Natural killer cell treated with Interleukin-12 subunit alpha and Interleukin-12 subunit beta and Interleukin-15 and Interleukin-18, amount 100 ng/mL, for 72 hours (primary cell): ENCODE measurements at places on chromosomes 6 and 20.

DNA sequence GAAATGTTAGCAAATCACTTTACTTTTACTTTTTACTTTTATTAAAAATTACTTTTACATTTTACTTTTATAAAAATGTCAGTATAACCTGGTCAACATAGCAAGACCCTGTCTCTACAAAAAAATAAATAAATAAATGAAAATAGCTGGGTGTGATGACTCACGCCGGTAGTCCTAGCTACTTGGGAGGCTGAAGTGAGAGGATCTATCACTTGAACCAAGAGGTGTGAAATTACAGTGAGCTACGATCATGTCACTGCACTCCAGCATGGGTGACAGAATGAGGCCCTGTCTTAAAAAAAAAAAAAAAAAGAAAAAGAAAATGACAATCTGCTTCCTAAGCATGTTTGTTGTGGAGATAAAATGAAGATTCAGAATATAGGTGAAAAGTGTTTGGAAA lies 31.0 kb upstream of the FBXO30 start:
- peak overlapping the region; percentile 6 for H3K4me3 ChIP-seq
- H3K36me3 ChIP-seq = no peaks in the 10 kb centered on the region
- no peak for DNase-seq
- H3K4me1 ChIP-seq = peaks cover 15% of the 10 kb centered on the region
- H3K27me3 ChIP-seq = no peaks in the 10 kb centered on the region

GRCh38 chr20:17835240-17835933 lies 133.2 kb downstream of the SNX5 start:
- H3K27ac ChIP-seq = no peak overlapping the region
- H3K4me1 ChIP-seq = no peaks in the 10 kb centered on the region
- no peaks in the 10 kb centered on the region for H3K36me3 ChIP-seq
- no peak overlapping the region for H3K4me3 ChIP-seq

- H3K27ac ChIP-seq = no peak overlapping the region
- H3K36me3 ChIP-seq = peaks cover 7% of the 10 kb centered on the region
- no peaks in the 10 kb centered on the region for H3K4me1 ChIP-seq
- H3K4me3 ChIP-seq = no peak overlapping the region
- DNase-seq = no peak
Measured at GRCh38 chr6:100614933-100615332, 150.2 kb upstream of the SIM1 start.

DNA sequence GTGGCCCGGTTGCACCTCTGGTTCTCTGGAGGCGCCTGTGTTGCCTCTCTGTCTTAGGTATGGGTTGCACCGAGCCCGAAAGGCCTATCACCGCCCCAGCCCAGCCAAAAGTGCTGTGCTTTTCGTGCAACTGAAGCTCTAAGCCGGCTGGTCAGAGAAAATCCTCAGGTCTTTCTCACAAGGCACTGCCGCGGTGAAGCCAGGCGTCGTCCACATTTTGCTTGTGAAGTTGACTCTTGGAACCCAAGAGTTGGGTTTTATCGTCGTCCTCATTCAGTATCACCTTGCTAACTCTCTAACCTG lies 726 bp upstream of the EMILIN3 start:
- H3K36me3 ChIP-seq = no peaks in the 10 kb centered on the region
- no peak for DNase-seq
- H3K4me1 ChIP-seq = no peaks in the 10 kb centered on the region
- H3K4me3 ChIP-seq = no peak overlapping the region
- peaks cover 46% of the 10 kb centered on the region for H3K27me3 ChIP-seq
- H3K27ac ChIP-seq = no peak overlapping the region

GRCh38 chr6:137637121-137637520 lies 142.9 kb upstream of the OLIG3 start:
- H3K36me3 ChIP-seq = no peaks in the 10 kb centered on the region
- peaks cover 3% of the 10 kb centered on the region for H3K4me1 ChIP-seq
- no peak overlapping the region for H3K4me3 ChIP-seq
- DNase-seq = no peak
- H3K27ac ChIP-seq = no peak overlapping the region
